ENCODE measurements at places on chromosomes 6 and 20.
A peak's percentile ranks its signal among the peaks of the same experiment; 100 is the strongest.

DNA sequence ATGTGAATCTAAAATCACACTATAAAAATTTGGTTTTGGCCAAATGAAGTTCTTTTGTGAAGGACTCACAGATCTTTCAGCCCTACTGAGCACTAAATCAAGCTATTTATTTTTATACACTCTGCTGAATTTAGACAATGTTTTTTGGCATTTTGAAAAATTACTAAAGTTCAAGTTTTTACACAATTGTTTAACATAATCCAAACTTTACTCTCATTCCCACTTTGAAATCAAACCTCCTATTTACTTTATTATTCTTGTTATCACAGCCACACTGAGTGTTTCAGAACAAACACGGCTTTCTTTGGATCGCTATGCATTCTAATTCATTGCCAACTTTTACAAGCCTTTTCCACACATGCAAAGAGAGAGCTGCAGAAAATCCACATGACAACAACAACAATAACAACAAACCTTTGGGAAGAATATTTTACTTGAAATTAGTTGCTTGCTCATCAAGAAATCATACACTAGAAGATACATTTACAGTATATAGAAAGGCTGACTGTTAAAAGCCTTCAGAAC is 49.1 kb upstream of the TMEM30A start:
- H3K36me3 ChIP-seq, result no peaks in the 10 kb centered on the region
- DNase-seq, result no peak
- H3K27me3 ChIP-seq, result no peaks in the 10 kb centered on the region
- H3K4me3 ChIP-seq, result no peak overlapping the region
- no peaks in the 10 kb centered on the region for H3K4me1 ChIP-seq

- no peaks in the 10 kb centered on the region for H3K27me3 ChIP-seq
- no peak overlapping the region for H3K27ac ChIP-seq
- DNase-seq, result no peak
- no peaks in the 10 kb centered on the region for H3K36me3 ChIP-seq
- H3K4me1 ChIP-seq, result no peaks in the 10 kb centered on the region
Measured at GRCh38 chr6:43970068-43970912, 157.0 kb downstream of the MRPL14 start.

DNA sequence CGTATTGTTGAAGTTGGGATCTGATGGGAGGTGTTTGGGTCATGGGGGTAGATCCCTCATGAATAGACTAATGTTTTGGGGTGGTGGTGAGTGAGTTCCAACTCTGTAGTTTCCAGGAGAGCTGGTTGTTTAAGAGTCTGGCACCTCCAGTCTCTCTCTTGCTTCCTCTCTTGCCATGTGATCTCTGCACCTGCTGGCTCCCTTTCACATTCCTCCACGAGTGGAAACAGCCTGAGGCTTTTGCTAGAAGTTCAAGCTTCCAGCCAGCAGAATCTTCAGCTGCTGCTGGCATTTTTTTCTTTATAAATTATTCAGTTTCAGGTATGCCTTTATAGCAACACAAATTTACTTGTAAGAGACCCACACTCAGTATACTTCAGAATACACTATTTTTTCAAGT is 1021.6 kb downstream of the EYS start:
- no peak overlapping the region for H3K4me3 ChIP-seq
- H3K27me3 ChIP-seq, result no peaks in the 10 kb centered on the region
- DNase-seq, result no peak
- H3K4me1 ChIP-seq, result no peaks in the 10 kb centered on the region
- H3K36me3 ChIP-seq, result no peaks in the 10 kb centered on the region

DNA sequence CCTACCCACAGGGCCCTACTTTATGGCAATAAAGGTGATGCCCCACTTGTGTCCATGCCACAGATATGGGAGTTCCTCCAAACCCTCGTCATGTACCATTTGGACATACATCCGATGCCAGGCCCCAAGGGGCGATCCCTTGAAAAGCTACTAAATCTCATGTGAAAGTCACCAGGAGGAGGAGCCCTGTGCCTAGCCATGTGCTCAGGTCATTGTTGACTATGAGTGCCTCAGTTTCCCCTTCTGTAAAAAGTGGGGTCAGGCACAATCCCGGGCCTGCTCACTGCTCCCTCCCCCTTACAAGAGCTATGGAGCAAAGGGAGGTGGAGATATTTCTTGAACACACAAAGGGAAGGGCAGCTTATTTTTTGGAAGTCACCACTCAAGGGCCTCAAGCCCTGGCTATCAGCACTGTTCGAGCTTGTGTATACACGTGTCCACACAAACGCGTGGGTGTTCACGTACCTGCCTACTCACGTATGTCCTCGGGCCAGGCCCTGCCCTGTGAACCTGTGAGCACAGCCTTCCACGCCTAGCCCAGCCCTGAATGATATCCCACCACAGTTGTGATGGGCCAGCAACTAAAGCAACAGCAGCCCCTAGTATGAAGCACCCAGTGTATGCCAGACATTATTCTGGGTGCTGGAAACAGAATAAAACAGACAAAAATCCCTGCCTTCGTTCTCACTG is 1.9 kb downstream of the ACTL10 start:
- no peaks in the 10 kb centered on the region for H3K27me3 ChIP-seq
- peaks cover 23% of the 10 kb centered on the region for H3K36me3 ChIP-seq
- peaks cover 16% of the 10 kb centered on the region for H3K4me1 ChIP-seq
- DNase-seq, result no peak

DNA sequence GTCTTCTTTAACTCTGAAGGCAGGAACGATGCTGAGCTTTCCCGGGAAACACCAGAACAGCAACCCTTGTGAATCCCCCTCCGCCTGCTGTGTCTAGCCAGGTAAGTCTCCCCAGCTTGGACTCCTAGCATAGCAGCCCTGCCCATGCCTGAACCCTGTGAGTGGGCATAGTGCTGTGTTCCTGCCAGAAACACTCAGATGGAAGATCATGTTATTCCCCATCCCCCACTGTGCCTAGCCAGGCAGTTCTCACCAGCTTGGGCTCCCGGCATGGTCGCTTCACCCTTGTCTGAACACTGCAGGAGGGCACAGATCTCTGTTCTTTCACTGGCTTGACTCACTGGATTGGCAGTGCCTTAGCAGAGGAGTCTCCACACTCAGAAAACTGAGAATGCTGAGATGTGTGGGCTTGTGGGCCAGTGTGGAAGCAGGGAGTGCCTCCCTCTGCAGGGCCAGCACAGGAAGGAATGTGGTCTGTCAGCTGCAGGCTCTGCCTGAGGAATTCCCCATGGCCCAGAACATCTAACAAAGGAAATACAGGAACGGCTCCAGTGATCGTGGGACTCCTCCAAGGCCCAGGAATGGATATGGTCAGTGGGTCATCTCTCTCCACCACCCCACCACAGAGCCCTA is 440.1 kb upstream of the ADGRB3 start:
- DNase-seq, result no peak
- H3K36me3 ChIP-seq, result no peaks in the 10 kb centered on the region
- H3K27me3 ChIP-seq, result no peaks in the 10 kb centered on the region
- no peak overlapping the region for H3K27ac ChIP-seq

DNA sequence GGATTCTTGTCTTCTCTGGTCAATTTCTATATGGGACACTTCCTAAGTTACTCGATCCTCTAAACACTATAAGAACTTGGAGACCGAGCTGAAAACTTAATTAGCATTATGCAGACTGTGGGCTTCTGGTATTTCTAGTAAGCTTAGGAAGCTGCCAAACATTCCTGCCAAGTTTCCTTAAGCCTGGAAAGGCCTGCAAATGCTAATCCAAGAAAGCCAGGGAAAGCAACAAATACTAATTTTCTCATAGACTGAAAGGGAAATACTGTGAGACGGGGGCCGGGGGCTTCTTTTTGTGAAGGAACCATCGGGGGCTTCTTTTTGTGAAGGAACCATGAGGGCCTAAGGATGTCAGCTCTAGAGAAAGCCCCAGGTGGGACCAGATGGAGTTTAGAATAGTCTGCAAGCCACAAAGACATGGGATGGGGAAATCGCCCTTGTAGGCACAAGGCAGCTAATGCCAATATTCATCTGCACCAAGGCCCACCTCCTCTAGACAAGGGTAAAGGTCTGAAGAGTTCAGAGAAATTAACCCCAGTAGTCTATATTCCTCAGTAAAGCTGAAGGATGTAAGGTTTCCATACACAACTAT is 332.4 kb upstream of the PRDM1 start:
- H3K27me3 ChIP-seq, result no peaks in the 10 kb centered on the region
- H3K27ac ChIP-seq, result no peak overlapping the region
- H3K36me3 ChIP-seq, result no peaks in the 10 kb centered on the region
- H3K4me1 ChIP-seq, result peaks cover 11% of the 10 kb centered on the region
- DNase-seq, result no peak
- no peak overlapping the region for H3K4me3 ChIP-seq

GRCh38 chr6:89727501-89727900 is 89.0 kb upstream of the LYRM2 start:
- no peaks in the 10 kb centered on the region for H3K4me1 ChIP-seq
- no peak overlapping the region for H3K27ac ChIP-seq
- no peak overlapping the region for H3K4me3 ChIP-seq

- no peak for DNase-seq
- H3K27me3 ChIP-seq, result no peaks in the 10 kb centered on the region
- no peak overlapping the region for H3K4me3 ChIP-seq
- no peaks in the 10 kb centered on the region for H3K36me3 ChIP-seq
- H3K27ac ChIP-seq, result peak overlapping the region; percentile 27
- H3K4me1 ChIP-seq, result peaks cover 17% of the 10 kb centered on the region
Measured at GRCh38 chr20:34334654-34335407, 28.2 kb upstream of the ITCH start.

DNA sequence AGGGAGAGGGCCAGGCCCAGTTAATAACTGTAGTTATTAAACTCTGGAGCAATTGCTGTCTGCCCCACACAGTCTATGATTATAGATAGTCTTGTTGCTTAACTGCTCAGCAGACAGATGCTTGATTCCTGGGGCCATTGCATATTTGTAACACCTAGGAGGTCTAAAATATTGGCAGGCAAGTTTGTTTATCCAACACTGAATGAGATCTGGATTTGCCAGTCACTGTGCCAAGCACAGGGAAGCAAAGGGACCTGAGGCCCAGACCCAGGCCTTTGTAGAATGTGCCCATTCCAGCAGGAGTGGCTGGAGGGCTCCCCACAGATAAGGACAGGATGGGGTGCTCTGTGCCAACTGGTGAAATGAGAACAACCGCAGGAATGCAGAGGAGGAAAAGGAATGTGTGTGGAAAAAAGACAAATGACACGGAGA is 17.6 kb upstream of the ENTPD6 start:
- peaks cover 5% of the 10 kb centered on the region for H3K4me1 ChIP-seq
- H3K27ac ChIP-seq, result no peak overlapping the region
- no peak overlapping the region for H3K4me3 ChIP-seq
- DNase-seq, result no peak
- H3K36me3 ChIP-seq, result no peaks in the 10 kb centered on the region
- H3K27me3 ChIP-seq, result no peaks in the 10 kb centered on the region

GRCh38 chr20:25030007-25030648 is 27.8 kb downstream of the ACSS1 start:
- no peak overlapping the region for H3K4me3 ChIP-seq
- H3K36me3 ChIP-seq, result no peaks in the 10 kb centered on the region
- no peaks in the 10 kb centered on the region for H3K4me1 ChIP-seq
- no peaks in the 10 kb centered on the region for H3K27me3 ChIP-seq
- no peak for DNase-seq

DNA sequence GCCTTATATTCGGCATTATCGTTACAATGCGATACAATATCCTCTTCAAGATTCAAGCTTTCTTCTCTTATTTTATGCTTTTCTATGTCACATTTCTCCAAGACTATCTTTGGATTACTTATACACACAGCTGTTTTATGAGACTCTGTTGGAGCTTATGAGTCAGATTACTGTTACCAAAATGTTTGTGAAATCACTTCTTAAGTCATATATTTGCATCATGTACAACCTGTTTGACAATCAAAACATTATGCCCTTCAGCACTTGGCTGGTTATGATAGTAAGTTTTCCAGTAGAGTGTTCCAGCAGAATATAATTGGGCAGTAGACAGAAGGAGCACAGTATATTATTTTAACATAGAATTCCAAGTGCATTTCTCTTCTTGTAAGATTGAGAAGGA is 35.2 kb downstream of the BMP6 start:
- H3K27me3 ChIP-seq, result peaks cover 28% of the 10 kb centered on the region
- no peak overlapping the region for H3K27ac ChIP-seq
- DNase-seq, result no peak

GRCh38 chr20:21272679-21273078 is 30.5 kb upstream of the XRN2 start:
- H3K27ac ChIP-seq, result no peak overlapping the region
- no peaks in the 10 kb centered on the region for H3K4me1 ChIP-seq
- DNase-seq, result no peak
- no peaks in the 10 kb centered on the region for H3K36me3 ChIP-seq
- H3K27me3 ChIP-seq, result no peaks in the 10 kb centered on the region
- no peak overlapping the region for H3K4me3 ChIP-seq

GRCh38 chr20:2902291-2902690 is 29.0 kb downstream of the PTPRA start:
- DNase-seq, result no peak
- H3K27me3 ChIP-seq, result no peaks in the 10 kb centered on the region
- no peak overlapping the region for H3K4me3 ChIP-seq
- no peak overlapping the region for H3K27ac ChIP-seq
- no peaks in the 10 kb centered on the region for H3K4me1 ChIP-seq

DNA sequence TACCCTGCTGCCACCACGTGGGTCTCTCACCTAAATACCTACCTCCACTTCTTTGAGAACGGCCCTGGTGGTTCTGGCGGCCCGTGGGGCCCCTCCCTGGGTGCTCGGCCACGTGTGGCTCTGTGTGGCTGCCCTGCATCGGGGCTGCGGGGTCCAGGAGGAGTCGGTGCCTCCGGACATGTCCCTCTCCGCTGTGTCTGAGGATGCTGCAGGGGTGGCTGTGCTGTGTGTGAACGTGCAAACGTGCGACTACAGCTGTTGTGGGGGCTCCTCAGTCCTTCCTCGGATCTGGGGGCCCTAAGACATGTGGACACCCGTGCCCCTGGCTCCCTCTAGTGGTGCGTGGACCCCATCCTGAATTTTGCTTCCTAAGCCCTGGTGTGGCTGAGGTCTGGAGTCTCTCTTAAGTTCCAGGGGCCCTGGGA is 691.8 kb downstream of the QKI start:
- H3K4me3 ChIP-seq, result no peak overlapping the region
- no peak for DNase-seq
- H3K27me3 ChIP-seq, result no peaks in the 10 kb centered on the region
- no peaks in the 10 kb centered on the region for H3K36me3 ChIP-seq
- no peaks in the 10 kb centered on the region for H3K4me1 ChIP-seq
- H3K27ac ChIP-seq, result no peak overlapping the region

DNA sequence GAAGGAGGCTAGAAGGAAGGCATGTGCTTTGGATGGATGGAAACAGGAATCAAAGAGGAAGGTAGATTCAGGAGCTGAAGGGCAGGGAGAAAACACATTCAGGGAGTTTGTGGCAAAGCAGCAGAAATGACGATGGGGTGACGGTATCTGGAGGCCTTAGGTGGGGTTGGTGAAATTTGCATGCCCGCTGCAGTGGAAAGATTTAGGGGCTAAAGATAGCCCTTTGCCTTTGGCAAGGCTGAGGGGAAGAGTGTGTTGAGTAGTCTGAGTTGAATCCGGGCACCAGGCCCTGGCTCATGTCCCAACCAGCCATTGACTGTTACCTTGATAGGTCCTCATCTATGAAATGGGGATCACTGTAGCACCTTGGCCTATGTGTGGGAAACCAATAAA is 1.3 kb downstream of the GZF1 start:
- DNase-seq, result no peak
- peaks cover 20% of the 10 kb centered on the region for H3K4me1 ChIP-seq
- H3K4me3 ChIP-seq, result peak overlapping the region; percentile 82
- H3K36me3 ChIP-seq, result 0 out of 2 replicates have a peak, but pooled peaks cover 6% of the 10 kb centered on the region

GRCh38 chr20:59123011-59123677 is 40.5 kb upstream of the ZNF831 start:
- no peak overlapping the region for H3K27ac ChIP-seq
- no peak for DNase-seq
- H3K27me3 ChIP-seq, result peaks cover 24% of the 10 kb centered on the region
- no peaks in the 10 kb centered on the region for H3K36me3 ChIP-seq
- no peaks in the 10 kb centered on the region for H3K4me1 ChIP-seq

GRCh38 chr20:19758501-19759331 is 658 bp downstream of the RIN2 start:
- no peaks in the 10 kb centered on the region for H3K27me3 ChIP-seq
- peak overlapping the region; percentile 72 for H3K4me3 ChIP-seq
- H3K4me1 ChIP-seq, result peaks cover 18% of the 10 kb centered on the region
- no peak for DNase-seq
- peak overlapping the region; percentile 51 for H3K27ac ChIP-seq

All from HCT116 (cell line).